ENCODE measurements at places on chromosomes 12 and 14.

- no peak for DNase-seq
These were observed 498 bp downstream of the PIANP start for GRCh38 chr12:6699989-6700645.

GRCh38 chr14:58923751-58924405 lies 264.6 kb upstream of the DAAM1 start:
- no peak for DNase-seq

DNA sequence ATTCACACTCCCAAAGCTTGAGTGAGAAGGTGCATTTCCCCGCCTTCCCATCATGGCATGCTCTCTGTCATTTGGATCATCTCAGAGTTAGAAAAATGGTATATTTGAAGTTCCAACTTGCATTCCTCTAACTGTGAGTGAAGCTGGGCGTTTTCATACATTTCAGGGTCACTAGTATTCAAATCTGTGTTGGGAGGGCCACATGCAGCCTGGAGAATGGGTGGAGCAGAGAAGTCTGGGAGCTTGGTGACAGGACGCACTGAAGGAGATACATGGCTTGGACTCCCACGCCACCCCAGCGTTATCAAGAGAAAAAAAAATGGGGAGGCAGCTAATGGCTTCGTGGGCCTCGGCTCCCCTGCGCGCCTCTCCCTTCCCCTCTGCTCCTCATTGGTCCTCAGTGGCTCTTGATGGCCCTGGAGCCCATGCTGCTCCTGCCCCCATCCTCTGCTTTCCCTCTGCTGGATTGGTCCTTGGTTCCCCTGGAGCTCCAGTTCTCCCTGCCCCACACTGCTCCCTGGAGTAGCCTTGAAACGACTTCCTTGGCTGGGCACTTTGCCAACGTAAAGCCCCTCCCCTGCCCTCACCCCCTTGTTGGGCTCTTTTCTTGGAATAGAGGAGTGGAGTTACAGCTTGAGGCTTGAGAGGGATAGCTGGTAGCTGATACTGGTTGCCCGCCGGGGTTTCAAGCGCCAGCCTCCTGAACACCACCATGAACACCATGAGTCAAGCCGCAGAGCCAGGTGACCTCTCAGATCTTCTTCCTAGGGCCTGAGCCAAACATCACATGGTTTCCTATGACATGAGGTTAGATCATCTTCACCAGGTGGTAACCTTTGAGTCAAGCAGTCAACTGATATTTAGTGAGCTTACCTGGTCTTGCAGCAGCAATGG lies 139.6 kb downstream of the PRKCH start:
- no peak for DNase-seq

GRCh38 chr14:94897082-94897481 lies 127.2 kb upstream of the GSC start:
- no peak for DNase-seq

- peak; percentile 51 for DNase-seq
These were observed 200.3 kb upstream of the CAND1 start for GRCh38 chr12:67068761-67069450.

- DNase-seq, result no peak
These were observed 8.8 kb upstream of the TRAF3 start for GRCh38 chr14:102768223-102769048.

DNA sequence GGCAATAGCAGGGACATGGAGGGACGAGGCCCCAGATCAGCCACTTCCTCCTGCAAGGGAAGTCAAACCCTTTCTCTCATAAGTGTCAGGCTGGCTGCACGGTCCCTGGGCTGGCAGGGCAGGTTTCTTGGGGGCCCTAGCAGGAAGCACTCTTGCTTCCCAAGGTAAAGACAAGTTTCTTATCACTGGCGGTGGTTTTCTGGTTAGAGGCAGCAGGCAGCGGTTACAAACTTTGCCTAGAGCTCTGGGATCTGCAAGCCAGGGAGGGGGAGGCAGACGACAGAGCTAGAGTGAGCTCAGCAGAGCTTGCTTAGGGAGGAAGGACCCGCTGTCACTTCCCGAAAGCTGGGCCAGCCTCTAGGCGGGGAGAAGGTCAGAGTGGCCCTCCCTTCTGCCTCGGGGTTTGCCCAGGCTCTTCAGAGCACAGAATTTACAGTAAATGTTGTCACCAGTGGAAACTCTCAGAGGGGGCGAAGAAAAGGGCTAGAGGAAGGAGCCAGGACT lies 20.4 kb downstream of the BATF start:
- DNase-seq, result no peak

GRCh38 chr12:123441523-123442164 lies 5.2 kb upstream of the RILPL2 start:
- DNase-seq, result no peak

DNA sequence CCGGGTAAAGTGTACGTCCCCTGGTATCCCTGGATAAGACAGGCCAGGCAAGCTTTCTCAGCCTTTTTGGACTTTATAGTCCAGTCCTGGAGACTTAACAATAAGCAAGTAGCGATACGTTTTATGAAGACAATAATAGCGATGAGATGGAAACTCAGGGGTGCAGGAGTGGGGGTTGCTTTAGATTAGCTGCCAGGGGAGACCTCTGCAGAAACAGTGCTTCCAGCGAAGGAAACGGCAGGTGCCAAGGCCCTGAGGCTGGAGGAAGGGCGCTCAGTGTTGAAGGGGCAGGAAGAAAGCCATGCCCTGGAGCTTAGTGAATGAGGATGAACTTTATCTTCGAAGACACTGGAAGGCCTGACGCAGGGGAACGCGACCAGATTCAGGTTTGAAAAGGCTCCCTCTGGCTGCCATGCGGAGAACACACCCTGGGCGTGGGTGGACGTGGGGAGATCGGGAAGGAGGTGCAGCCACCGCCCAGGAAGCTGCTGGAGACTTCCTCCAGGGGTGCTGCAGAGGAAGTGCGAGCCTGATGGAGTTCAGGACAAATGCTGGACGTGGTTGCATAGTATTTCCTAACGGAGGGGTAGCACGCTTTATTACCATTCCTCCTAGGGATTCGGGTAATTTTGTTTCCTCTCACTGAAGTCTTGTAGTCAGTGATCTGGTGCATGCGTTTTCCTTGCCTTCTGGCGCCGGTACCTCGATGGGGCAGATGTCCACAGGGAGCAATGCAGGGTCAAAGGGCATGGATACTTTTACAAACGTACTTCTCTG lies 26.1 kb upstream of the UBC start:
- no peak for DNase-seq

DNA sequence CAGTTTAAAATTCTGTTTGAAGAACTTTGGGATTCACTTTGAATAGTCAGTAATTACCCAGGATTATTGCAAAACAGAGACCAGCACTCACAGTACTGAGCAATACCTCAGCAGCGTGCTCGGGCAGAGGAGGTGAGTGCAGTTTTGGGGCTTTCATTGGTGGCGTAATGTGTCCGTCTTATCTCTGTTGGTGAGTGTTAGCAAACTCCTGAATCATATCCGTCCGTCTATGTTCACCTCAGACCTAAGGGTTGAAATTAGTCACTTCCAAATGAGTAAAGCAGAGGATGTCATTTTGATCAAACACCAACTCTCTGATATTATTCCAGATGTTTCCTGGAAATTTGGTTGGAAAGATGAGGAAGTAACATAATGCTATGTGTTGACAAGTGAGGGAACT lies 82.8 kb downstream of the BORCS5 start:
- DNase-seq, result no peak

GRCh38 chr12:53006810-53007309 lies 604 bp downstream of the EIF4B start:
- peak; percentile 57 for DNase-seq

DNA sequence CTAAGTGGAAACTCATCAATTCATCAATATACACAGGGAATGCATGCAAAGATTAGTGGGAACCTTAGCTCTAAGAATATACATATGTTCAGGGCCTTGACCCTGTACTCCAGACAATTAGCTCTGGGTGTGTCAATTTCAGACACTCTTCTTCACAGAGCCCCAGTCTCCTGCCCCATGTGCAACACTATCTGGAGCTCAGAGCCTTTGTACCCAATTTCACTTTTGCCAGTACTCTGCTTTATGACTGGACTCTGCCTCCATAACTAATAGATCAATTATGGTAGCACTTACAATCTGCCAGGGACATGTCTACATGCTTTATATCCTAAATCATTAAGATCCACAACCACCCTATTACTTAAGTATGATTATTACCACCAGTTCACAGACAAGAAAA lies 152.5 kb upstream of the PLEKHG7 start:
- no peak for DNase-seq

- no peak for DNase-seq
These were observed 191.6 kb upstream of the BMP4 start for GRCh38 chr14:54148251-54148650.

DNA sequence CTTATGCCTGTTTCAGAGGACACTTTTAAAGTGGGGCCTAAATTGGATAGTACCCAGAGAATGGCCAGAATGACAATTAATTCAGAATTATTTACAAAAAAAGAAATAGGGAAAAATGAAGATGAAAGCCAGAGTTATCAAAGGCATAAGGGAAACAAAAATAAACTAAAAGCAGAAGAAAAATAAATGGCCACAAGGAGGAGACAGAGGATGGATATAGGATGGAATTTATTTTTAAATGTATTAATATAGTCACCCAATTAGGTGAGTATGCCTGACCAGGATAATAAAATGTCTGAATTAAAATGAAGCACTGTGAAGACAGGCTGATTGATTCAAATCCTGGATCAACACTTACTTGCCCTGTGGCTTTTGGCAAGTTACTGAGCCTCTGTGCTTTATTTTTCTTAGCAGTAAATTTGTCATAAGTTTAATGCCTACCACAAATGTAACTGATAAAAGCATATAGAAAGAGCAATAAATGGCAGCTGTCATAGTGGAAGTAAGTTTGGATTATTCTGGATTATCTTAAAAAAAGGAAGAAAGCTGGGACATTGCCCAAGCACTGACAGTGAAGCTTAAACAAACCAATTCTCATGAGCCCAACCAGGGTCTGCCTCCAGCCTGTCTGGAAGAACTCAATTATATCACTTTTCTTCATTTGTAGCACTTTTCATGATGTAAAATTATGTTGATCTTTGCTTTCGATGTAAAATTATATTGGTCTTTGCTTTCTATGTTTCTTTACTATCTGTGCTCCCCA lies 3.5 kb downstream of the CLEC9A start:
- no peak for DNase-seq

GRCh38 chr12:75628916-75629315 lies 117.5 kb upstream of the KRR1 start:
- DNase-seq, result no peak

DNA sequence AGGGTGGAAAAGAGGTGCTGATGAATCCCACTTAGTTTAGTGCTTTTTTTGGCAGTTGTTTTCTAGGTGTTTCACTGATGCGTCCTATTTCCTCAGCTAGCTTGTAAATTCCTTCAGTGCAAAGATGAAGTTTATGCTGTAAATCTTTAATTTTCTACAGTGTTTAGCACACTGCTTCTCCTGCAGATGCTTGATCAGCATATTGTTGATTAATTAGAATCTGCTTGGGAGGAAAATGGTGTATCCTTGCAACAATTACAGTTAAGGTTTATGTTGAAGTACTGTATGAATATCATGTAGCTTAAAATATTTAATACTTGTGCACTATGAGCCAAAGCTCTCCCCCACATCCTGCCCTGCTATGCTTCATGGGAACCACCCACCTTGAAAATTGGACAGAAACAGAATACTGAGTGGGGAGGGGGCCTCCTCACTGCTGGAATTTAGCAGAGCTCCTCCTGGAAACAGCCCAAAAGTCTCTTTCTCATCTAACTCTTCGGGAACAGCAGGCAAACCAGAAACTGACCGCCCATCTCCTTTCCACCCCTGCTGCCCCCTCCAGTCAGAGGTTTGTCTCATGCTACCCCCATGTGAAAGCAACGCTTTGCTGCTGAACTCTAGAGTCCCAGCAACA lies 20.3 kb upstream of the DHRS4 start:
- DNase-seq, result no peak

- no peak for DNase-seq
These were observed 122.9 kb downstream of the TSPAN9 start for GRCh38 chr12:3200032-3200617.

DNA sequence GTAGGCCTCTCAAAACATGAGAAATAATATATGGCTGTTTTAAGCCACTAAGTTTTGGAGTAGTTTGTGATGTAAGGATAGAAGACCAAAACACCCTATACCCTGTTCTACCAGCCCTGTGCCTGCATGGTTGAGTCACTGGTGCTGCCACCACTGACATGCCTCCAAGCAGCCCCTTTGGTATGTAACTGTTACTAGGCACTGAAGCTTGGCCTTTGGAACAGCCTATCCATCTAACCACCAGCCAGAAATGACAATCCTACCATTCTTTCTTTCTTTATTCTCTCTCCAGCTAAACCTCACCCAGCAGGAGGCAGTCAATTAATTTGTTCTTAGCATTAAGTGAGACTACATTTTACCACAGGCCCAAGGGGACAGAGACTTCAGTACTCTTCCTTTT lies 240.3 kb downstream of the MSRB3 start:
- no peak for DNase-seq

DNA sequence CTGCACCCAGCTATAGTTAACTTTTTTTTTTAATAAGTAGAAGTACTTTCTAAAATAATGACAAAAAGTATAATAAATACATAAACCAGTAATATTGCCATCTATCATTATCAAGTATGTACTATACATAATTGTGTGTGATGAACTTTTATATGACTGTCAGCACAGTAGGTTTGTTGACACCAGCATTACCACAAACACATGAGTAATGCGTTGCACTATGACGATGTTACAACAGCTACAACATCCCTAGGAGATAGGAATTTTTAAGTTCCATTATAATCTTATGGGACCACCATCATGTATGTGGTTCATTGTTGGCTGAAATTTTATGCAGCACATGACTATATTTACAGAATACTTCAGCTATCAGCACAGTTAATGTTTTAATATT lies 62.9 kb upstream of the VSX2 start:
- no peak for DNase-seq

DNA sequence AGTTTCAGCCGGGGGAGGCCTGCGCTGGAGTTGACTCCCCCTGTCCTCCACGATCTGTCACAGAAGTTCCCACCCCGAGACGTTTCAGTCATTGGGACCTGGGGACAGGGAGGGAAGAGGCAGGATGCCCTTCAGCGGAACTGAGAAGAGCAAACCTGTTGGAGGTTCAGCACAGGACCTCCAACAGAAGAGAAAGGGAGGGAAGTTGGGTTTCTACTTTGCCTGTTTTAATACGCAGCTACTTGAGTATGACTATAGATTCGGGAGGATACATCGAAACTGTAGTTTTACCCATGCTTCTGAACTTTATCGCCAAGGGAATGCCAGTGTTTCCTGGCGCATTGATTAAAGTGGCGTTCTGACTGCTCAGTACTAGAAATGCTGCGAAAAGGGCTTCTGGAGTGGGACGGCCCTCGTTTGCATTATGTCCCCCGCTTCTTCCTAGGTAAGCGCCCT lies 2.3 kb upstream of the DUSP6 start:
- DNase-seq, result no peak

DNA sequence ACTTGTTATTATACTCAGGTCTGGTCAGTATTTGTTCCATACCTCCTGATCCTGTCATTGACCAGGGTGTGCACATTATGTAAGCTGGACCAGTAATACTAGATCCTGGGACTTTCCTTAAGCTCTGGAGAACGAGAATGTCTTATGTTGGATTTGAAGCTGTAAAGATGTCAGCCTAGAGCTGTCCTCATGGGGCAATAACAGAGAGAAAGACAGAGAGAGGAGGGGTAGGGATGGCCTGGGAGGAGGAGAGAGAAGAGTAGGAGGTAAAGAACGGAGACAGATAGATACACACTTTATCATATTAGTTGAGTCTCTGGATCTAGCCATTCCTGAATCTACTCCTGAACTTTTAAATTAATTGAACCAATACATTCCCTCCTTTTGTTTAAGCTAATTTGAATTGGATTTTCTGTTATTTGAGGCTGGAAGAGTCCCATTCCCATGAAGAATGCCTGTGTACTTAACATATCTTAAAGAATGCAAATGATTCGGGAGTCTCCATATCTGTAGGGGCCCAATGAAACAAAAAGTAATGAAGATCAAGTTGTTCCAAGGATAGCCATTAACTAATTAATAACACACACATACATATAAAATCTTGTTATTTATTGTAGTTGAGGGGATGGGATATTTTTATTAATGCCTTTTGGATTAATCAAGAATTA lies 55.9 kb downstream of the PLEKHA5 start:
- no peak for DNase-seq

Measured in NCI-H446 (cell line).